Coronary artery (tissue), 2 donors: ENCODE measurements at places on chromosomes 4 and X.

GRCh38 chrX:132576939-132577338 lies 88.1 kb upstream of the MBNL3 start:
- DNase-seq: no peak

GRCh38 chr4:5212255-5213013 lies 161.2 kb downstream of the STK32B start:
- DNase-seq: no peak

DNA sequence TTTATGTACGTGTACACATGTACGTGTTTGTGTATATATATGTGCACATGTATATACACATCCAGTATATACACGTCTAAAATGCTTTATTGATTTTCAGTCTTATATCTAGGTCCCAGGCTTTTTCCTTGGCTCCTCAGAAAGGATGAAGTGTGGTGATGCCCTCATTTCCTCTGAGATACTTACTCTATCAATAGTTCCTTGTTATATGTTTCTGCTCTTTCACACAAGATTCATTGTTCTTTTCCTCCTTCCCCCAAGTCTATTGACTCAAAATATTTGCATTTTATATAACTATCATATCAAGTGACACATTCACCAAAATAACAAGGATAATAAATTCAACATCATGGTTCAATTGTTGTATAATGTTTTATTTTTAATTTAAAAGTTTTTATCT lies 359.2 kb downstream of the EPHA5 start:
- no peak for DNase-seq

DNA sequence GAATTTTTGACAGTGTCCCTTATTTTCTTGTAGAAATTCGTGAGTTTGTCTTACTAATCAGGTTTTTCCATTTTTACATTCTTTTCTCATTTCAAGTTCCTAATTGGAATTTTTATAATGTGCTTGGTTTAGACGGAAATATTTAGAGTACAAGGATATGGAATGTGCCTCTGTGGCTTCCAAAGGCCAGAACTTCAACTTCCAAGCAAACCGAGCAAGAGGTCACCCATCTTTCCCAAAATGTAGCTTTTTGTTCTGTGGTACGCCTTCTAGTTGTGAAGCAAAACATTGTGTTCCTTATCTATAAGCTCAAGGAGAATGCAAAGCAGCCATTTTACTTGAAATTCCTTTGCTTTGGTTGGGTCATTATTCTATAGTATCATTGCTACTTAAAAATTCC lies 212.8 kb upstream of the PACRGL start:
- DNase-seq: no peak

DNA sequence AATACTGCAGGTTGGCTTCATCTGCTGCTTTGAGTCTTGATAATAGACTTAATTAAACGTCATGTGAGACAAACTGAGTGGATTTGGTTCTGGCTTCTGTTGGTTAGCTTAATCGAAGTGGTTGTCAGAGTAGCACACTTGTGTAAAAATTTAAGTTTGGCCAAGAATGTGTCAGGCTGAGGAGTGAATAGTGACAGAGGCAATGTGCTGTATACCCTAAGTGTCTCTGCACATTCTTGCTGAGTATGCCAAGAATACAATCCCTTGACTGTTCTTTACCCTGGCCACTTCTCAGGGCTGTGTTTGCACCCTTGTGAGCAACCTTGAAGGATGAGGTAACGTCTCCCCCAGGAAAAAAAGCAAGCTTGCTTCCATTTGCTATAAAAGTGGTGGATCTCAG lies 14.9 kb downstream of the RPS3A start:
- DNase-seq: no peak

DNA sequence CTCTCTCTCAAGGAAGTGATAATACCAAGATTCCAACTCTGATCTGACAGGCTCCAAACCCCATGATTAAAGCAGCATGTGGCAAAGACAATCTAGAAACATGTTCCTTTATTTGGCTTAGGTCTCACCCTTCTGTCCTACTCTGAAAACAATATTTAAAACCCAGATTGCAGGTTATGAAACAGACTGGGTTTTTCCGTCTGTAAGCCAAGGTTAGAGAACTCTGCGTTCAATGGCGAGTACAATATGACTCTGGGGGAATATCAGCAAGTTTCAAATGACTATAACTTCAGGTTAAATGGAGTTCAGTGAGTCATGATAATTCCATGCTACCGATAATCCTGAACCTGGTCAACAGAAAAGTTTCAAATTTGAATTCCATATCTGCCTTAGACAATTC lies 50.8 kb downstream of the ANAPC10 start:
- no peak for DNase-seq

GRCh38 chr4:122854447-122855352 lies 28.1 kb downstream of the FGF2 start:
- no peak for DNase-seq

GRCh38 chr4:23382879-23383278 lies 507.0 kb downstream of the PPARGC1A start:
- DNase-seq: no peak

GRCh38 chr4:86965019-86965976 lies 30.5 kb downstream of the AFF1 start:
- no peak for DNase-seq

DNA sequence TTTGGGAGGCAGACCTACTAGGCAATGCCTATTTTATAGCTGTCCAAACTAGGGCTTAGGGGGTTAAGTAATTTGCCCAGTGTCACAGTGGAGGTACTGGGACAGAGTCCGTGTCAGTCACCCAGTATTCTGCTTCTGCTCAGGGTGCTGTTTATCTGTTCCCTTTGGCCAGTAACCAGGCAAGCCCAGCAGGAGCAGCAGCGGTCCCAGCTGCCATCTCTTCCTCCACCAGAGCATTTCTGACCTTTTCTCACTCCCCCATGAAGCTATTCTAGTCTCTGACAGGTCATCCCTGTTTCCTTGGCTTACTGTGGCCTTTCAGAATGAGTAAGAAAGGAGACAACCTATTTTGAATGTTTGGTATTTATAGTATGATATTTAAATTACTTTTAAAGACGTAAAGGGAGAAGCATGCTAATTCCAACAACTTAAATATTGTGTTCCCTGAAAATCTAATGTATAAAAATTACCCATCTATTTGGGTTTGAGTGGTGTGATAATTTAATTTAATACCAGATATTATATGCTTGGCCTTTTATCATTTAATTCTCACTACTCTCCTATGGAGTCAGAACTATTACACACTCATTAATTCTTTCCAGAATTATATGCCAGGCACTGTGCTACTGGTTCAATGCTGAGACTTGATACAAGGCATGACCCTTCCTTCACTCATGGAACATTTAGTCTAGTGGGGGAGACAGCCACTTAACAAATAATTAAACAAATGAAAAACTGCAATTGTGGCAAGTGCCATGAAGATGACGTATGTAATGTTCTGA lies 60.6 kb downstream of the RPS6KA3 start:
- no peak for DNase-seq
